Astrocyte of the hippocampus (primary cell): ENCODE measurements at places on chromosomes 7 and 10.
A peak's percentile ranks its signal among the peaks of the same experiment; 100 is the strongest.

- no peak for DNase-seq
Observed at GRCh38 chr10:102068216-102068615, 3.1 kb downstream of the HPS6 start.

DNA sequence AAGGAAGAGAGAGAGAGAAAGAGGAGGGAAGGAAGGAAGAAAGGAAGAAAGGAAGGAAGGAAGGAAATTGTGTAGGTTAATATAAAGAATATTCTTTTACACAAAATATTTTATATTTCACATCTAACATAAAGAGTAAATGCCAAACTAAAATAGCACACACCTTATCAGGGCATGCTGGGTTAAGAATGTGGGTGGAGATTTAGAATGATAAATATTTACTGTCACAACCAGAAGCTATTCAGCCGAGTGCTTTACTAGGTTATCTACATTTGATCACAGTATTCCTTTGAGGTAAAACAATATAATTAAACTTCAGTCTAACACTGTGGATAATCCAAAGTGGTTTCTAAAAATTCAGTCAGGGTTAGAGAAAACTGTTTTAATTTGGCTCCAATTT, 103.3 kb downstream of the SEMA3A start:
- no peak for DNase-seq

DNA sequence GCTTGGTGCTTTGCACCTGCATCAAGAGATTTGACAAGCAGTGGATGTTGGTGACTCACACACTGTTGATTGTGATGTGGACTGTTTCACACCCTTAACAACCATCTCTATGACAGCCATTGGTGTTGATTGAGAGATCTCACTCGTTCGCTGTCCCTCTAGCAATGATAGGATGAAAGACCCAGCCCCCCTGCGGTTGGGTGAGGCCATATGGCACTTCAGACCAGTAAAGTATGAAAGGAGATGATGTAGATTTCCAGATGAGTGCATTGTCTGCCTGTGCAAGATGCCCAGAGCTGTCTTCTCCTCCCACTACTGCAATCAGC, 138.7 kb upstream of the PRR15 start:
- DNase-seq: no peak

DNA sequence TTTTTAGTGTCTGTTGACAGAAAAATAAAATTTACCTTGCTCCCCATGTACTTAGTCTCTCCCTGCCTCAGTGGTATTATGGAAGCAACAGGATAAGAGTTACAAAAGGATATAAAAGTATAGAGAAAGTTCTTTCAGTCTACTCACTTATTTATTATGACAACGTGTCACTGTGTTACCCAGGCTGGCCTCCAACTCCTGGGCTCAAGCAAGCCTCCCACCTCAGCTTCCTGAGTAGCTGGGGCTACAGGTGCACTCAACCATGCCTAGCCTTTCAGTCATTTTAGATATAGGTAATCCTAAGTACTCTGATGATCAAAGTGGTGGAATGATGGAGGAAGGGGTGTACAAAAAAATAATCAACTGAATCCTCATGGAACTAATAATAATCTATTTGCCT, 215.2 kb upstream of the MKLN1 start:
- no peak for DNase-seq

- peak; percentile 21 for DNase-seq
Observed at GRCh38 chr10:31340343-31340742, 21.3 kb downstream of the ZEB1 start.

DNA sequence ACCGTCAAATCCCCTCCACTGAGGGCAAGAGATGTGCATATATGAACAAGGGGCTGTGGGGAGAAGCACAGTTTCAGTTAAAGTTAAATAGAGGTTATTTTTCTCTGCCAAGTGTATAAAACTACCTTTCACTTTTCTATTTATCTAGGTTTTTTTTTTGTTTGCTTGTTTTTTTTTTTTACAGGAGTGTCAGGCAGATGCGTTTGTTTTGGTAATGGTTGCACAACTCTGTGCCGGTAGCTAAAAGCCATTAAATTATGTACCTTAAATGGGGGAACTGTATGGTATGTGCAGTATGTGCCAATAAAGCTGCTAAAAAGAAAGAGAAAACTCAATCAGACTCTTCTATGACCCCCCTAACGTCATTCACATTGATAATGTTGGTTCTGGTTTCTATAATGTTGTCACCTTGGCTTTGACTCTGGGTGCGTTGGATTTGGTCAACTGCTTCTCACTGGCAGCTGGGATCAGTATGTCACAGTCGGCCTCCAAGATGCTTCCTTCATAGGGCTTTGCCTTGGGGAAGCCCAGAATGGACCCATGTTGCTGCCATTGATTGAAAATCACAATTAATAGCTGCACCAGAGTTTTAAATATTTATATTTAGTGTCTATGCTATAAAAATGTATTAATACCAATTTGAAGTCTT, 34.2 kb downstream of the GLUD1 start:
- DNase-seq: no peak

DNA sequence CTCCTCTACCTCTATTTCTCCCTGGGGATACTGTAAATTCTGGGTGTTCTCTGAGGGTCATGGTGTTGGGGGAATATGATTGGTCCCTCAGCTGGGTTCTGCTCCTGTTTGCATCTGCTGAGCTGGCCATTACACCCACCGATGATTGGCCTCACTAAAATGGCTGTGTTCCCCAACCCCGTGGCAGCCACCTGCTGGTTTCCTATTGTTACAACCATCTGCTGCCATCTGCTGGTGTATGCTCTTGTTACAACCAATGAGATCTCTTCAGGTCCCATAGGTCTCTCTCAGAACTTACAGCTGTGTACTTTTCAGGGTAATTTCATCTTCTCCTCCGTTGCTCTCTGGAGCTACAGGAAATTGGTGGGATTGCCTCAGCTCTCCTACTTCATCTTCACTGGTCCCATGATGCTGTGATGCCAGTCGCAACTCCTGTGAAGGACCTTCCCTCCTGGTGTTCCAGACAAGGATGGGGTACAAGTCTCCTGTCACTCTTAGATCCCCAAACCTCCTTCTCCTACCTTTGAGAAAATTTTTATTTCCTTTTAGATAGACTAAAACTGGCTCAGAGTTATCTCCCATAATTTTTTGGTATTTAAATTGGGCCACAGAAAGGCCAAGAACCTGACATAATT, 303.5 kb upstream of the SMIM30 start:
- peak; percentile 90 for DNase-seq

DNA sequence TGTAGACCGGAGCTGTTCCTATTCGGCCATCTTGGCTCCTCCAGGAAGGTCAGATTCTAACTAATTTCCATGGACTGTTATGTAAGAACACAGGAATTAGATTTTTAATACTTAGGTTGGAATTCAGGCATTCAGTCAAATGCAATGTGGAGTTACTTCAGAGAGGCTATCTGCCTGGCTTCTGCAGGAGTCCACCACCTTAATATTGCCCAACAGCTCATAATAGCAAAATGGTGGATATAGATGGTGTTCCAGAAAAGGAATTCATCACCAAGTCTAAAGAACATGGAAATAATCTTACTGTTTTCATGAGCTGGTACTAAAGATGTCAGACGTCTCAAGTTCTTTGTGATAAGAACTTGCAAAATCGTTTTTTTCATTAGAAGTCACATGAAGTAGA, 39.5 kb downstream of the CRHR2 start:
- DNase-seq: no peak

DNA sequence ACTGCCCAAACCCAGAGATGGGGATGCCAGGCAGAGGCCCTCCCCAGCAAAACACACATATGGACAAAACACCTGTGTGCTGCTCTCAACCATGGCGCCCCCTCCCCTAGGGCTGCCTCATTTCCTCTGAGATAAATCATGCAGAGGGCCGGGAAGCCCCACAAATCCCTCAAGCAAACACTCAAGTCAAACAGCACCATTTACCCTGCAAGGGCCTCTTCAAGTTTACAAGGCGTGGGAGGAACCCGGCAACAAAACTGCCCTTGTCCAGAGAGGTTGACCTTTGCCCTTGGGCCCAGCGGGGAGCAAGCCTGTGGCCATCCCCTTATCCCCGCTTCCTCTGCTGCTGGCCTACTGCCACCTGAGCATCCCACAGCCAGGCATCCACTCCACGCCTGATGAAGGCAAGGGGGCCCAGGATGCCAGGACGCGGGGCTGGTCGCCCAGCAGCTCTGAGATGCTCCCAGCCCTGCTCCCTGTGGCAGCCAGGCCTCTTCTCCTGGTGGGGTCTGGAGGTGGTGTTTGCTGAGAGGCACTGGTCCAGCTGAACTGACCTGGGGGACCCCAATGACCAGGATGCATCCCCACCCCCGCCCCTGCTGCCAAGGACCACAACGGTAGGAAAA, 77.4 kb downstream of the DLG5 start:
- no peak for DNase-seq

DNA sequence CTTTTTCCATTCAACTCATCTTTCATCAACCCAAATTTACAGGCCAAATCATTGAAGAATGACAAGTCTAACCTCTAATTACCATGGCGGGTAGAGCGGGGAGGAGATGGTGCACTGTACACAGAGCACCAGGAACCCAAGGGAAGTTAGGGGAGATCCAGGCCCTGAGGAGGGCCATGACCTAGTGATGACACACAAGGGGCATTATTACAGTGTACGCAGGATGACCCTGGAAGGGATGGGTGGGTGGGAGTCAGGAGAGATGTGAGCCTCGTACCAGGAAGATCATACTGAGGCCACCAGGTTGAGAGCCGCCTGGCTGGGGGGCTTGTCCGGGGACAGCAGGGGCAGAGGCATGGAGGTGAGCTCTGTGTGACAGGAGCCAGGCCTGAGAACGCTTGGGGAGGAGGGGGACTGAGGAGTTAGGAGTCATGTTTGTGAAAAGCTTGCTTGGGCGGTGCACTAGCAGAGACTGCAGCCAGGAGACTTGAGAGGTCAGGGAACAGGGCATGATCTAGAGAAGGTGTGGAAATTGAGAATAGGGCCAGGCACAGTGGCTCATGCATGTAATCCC, 89.5 kb upstream of the CCNY start:
- DNase-seq: no peak

DNA sequence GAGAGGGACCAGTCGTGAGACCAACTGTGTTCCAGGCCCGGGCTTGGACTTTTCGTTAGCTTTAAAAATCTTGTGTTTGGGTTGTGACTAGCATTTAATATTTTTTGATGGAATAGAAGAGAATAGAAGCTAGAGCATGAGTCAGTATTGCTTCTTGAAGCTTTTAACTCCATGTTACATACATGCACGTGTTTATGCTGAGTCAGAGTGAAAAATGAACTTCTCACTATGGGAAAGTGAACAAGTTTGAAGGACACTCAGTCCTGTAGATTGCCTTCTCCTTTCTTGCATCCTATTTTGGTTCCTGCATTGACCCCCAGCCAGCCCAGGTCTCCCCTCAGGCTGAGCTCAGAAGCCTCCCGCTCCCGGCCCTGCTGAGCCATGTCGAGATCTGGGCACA, 31.8 kb downstream of the GHRHR start:
- no peak for DNase-seq

- DNase-seq: no peak
Observed at GRCh38 chr10:99708428-99709012, 23.4 kb downstream of the COX15 start.

DNA sequence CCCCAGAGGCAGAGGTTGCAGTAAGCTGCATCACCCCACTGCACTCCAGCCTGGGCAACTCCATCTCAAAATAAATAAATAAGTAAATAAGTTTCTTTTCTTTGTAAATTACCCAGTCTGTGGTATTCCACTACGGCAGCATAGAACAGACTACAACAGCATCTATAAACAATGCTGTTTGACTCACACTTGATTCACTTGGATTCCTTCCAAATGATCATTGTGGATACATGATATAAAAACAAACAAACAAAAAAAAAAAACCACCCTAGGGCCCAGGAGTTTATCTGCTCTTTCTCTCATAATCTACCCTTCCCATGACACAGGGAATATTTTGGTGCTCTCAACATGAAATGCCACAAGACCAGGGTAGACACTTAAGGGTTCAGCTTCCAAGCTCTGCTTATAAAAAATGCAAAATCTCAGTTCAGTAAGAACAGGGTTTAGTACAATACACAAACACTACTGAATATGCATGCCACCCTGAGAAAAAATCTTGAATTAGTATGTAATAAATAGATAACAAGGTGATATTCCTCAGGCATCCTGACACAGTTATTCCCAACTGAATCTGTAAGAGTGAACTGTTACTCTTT, 200.9 kb downstream of the FAM107B start:
- DNase-seq: peak; percentile 41

DNA sequence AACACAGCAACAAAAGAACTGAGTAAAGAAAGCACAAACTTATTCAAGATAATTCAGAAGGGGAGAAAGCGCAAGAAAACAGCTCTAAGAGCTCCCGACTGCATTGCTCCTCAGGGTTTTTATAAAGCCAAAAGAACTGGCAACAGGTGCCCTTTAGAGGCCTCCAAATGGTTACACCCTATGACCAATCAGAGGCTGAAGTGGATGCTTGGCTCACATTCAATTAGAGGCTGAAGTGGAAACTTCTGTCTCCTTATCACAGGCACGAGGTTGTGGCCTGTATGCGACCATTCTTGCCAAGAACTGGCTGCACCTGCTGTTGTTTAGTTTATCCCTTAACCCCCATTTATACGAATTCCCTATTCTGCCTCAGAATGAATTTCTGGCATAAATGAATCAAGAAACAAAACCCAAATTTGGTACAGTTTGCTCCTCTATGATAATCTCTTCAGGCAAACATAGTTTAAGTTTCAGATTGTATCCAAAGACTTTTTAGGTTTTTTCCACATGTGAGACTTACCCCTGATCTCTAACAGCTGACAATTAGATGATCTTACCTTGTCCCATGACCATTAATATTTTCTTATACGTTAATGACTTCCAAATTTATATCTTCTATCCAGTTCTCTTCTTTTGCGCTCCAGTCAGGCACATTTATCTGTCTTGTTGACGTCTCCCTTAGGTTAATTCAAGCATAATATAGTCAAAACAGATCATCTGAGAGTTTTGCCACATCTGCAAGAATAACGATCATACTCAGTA, 504.8 kb downstream of the NXPH1 start:
- DNase-seq: peak; percentile 2

DNA sequence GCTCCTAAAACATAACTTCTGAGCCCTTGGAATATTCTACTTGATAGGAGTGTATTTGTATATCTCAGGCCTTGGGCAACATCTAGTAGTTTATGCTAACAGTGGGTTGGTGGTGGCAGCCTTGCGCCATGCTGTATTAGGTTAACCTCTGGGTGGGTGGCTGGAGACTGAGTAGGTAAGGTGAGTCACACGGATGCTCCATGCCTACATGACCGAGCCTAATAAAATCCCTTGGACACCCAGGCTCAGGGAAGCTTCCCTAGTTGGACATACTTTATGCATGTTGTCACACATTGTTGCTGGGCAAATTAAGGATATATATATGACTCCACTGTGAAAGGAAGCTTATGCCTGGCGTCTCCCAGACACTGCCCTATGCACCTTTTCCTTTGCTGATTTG, 6.0 kb upstream of the DAGLB start:
- DNase-seq: peak; percentile 64

DNA sequence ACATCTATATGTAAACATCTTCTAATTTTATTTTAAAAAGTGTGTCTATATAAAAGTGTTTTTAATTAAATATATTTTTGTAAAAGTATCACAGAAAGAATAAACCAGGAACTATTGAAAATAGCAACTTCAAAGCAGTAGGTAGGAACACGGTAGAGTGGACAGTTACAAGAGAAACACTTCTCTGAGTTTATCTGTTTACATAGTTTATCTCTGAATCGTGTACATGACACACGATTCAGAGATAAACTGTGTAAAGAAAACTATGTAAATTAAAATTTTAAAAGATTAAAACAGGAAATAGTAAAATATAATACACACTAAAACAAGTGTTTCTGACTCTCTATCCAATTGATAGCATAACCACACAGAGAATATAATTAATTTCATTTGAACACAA, 25.1 kb upstream of the FAM170B start:
- DNase-seq: no peak

- DNase-seq: no peak
Observed at GRCh38 chr7:106901828-106902441, 36.9 kb downstream of the PIK3CG start.
